ENCODE measurements at places on chromosomes 11 and 22.

DNA sequence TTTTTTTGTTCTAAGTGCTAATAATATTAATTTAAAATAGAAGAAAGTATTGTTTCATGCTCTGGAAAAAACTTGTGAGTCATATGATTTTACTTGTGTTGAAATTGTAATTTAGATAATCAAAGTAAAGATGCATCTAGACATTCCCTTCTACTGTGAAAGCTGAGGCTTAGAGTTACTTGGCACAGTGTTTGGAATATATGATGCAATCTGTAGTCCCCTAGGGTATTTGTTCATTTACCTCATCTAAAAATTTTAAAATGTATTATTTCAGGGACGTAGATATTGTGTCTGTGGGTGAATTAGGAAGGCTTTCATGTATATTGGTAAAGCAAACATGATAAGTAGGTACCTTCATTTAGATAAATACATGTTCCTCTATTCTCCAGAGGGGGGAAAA, 793.5 kb upstream of the CNTN5 start:
- no peak for DNase-seq

- peak; percentile 46 for DNase-seq
Observed at GRCh38 chr11:7579361-7579791, 65.6 kb downstream of the PPFIBP2 start.

- DNase-seq = no peak
Observed at GRCh38 chr22:50252082-50253045, 1.3 kb upstream of the HDAC10 start.

DNA sequence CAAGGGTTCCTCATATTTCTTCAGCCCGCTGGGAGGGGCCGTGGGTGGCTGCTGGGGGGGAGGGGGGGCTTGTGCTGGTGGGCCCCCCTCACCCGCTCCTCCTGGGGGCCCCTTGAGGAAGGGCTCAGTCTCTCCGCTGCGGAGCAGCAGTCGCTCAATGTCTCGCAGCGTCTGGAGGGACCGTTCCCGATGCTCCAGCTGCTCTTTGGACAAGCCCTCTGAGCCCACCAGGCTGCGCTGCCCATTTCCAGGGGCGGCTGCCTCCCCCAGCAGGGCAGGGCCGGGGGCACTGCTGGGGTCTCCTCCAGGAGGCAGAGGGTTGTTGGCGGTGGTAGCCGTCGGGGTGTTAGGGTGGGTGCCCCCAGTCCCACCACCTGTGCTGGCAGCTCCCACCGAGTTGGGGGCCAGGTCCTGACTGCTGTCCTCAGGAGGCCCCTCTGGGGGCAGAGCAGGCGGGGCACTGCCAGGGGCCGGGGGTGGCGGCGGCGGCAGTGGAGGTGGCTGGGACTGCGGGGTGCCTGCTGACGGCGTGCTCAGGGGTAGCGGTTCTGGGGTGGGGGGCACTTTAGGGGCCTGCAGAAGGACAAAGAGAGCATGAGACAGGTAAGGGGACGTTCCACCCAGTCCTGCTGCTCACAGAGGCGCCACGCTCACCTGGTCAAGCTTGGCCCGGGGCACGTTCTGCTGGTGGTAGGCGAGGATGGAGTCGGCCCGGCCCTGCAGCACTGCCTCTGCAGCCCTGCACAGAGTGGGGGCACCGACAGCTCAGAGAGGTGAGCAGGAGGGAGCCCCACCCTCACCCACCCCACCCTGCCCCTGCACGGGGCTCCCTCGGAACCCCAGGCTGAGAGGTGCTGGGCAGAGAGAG, 18.9 kb downstream of the CXCR5 start:
- no peak for DNase-seq

DNA sequence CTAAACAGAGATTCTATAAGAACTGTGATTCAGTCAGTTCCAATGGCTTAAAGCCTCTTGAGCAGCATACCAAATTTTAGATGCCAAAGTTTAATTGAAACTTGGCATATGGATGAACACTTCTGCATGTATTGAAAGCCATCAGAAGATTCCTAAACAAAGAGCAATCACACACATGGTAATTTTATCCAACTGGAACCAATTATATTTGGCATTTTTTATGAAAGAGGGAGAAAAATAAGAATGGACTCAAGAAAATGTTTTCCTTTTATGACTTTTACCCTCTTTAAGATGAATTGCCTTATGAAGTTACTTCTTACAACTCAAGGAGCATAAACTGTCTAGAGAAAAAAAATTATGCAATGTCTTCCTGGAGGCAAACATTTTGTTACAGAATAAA, 7.4 kb downstream of the TRPC6 start:
- DNase-seq = no peak

GRCh38 chr22:20750461-20751184, 23.3 kb upstream of the SERPIND1 start:
- peak; percentile 74 for DNase-seq

Data from smooth muscle cell of the brain vasculature (primary cell).